Stimulated activated CD4-positive, alpha-beta T cell treated with anti-CD3 and anti-CD28 coated beads, Interleukin-15, amount 100 ng/mL, for 48 hours (primary cell): ENCODE measurements at places on chromosomes 4 and X.

GRCh38 chr4:88792821-88793220 is 95.2 kb upstream of the NAP1L5 start:
- DNase-seq = no peak

DNA sequence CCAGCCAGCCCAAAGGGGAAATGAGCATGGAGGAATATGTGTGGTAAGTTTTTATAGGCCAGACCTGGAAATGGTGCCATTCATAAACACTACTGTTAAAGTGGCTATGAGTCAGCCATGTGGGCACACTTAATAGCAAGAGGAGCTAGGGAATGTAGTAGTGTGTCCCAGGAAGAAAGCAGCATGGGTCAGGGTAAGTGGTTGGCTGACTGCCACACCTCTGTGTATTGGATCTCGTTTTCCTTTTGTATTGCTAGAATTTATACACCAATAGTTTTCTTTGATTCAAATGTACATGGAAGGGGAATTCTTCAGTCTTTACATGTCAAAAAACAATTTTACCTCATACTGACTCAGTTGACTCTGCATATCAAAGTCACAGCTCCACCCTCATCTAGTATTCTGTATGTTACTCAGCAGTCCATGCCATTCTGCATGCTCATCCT is 22.9 kb upstream of the SGMS2 start:
- no peak for DNase-seq

DNA sequence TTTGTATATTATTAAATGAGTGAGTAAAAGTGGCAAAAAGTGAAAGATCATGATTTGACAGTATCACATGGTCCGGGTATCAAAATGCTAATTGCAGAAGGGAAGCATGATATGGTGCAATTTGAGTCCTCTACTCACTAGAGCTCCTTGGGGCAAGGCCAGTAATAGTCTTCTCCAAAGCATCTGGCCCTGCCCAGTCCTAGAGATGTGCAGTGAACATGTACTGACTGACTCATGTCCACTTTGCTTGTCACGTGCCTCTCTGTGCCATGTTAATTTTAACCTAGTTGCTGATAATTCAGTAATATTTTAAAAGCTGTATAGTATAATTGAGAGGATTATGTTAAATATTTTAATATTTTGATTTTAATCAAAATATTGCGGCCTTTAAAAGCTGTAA is 54.6 kb upstream of the TENM3 start:
- DNase-seq = no peak

DNA sequence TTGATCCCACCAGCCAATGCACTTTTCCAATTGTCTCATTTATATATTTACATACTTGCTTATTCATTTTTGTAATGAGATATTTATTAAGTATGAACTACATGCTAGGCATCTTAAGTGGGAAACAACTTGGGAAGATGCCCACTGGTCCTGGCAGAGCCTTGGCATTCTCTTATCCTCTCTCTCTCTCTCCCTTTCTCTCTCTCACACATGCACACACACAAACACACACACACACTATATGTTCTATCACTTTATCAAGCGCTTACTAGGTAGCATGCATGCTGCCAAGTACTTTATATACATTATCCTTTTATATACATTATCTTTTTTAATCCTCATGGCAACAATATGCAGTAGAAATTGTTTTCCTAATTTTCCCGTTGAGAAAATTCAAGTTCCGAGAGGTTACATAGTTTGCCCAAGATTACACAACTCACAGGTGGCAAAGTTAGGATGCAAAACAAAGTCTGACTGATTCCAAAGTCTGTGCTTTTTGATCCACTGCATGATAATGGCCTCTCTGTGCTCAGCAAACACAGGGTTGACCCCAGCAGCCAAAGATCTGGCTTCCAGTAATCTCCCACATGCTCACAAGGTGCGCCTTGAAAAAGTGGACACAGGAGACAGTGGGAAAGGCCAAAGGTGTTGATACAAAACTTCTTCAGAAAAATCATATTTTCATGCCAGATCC is 173.1 kb upstream of the KLF3 start:
- DNase-seq = no peak

DNA sequence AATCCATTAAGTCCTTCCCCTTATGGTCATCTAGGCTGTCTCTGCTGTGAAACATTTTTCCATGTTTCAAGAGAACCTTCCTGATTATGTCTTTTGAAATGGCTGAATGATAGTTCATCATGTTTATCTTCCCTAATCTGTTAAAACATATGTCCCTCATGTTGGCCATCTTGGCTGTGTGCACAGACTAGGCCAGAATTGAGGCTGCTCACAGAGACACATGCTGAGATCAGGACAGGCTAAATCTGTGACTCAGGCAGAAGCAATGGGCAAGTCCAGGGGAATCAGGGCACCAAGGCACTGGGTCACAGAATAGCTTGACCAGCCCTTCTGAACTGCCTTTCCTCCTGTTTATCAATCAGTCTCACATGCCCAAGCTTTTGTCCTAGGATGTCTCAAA is 78.3 kb downstream of the FHDC1 start:
- DNase-seq = no peak

GRCh38 chr4:115671581-115671980 is 558.2 kb upstream of the NDST4 start:
- no peak for DNase-seq

DNA sequence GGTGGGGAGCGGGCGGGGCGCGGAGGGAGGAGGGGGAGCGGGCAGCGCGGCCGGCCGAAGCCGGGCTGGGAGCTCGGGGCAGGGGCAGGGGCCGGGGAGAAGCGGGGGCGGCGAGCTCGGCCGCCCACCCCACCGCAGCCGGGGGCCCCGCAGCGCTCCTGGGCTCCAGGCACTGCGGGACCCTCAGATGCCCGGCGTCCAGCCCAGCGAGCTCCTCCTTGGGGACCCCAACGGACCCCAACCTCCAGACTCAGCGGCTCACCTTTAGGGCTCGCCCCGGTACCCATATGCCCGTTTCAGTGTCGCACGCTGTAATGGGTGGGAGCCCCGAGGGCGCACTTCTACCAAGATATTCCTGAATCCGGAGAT is 357 bp upstream of the ADGRG2 start:
- no peak for DNase-seq

DNA sequence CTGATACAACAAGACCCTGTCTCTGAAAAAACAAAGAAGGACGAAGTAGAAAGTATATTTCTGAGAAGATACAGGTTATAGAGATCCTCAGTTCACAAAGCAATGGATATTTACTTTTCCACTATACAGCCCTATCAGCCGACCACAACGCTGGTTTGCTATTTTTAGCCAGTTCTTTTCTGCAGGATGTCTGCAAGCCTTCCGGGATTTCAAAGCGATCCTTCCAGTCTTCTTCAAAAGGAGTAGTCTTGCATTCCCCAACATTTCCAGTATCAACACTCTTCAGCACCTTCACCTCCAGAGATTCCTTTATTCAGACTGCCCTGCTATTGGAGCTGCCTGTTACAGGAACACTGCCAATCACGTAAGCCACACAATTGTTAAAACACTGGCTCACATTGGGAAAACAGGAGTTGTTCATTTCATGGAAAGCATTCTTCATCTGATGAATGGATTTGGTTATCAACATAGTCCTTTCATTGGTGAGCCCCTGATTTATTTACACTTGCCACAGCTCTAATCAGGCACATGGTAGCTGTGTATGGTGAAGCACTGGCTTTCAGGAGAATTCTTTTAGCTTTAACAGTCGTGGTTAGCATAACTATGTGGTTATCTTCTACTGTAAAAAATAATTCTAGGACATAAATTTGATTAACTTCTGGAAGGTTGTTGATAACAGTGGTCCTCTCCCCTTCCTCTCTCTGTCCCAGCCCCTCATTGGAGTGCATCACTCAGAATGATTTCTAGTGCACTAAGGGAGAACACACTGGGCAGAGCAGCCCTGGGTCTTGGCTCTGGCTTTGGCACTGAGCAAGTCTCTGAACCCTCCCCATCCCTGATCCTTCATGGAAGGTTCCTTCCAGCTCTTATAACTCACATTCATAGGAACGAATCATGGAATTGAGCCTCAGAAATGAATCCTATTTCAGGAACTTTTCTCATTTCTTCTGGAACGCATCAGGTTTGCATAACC is 109.9 kb upstream of the SORBS2 start:
- DNase-seq = no peak

- DNase-seq = no peak
Observed at GRCh38 chr4:84944947-84945346, 21.5 kb downstream of the WDFY3 start.

- no peak for DNase-seq
Observed at GRCh38 chrX:129638917-129639316, 15.8 kb downstream of the APLN start.

GRCh38 chrX:64977830-64978229 is 1.6 kb upstream of the ZC4H2 start:
- DNase-seq = no peak

DNA sequence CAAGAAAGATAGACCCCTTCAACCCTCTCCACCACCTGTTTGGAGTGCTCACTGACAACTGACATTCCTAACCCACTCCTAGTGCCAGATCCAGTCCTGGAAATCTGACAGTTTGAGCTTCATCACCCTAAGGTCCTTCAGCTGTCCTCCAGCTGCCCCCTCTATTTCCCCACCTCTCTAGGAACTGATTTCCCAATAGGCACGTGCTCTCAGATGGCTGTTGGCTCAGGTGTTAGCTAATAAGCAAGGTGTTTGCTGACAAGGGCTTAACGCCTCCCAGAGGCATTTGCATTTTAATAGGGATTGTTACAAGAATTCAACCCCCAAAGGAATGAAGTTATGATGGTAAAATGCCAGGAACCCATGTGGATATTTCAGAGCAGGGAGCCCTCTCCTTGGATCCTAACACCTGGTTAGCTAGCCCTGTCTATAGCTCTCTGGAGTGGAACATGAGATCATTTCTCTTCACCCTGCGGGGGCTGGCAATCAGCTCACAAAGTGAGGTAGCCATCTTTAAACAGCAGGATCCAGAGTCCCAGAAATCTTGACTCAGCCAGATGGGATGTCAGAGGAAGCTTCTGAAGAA is 348.5 kb upstream of the SFRP2 start:
- no peak for DNase-seq

DNA sequence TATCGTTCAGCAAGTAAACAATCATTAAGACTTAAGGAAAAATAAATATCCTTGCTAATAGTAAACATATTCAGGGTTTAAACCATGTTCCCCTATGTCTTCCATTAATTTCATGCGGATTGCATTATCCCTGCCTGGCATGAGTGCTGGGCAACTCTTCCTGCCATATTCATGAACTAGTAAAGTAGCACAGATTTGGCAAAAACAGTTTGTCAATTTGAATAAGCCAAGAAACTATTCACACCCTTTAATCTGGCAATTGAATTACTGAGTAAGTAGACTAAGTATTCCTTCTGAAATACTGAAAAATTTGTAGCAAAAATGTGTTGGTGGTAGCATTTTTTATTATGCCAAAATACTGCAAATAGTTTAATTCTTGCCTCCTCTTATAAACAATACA is 512.0 kb downstream of the NLGN4X start:
- no peak for DNase-seq

DNA sequence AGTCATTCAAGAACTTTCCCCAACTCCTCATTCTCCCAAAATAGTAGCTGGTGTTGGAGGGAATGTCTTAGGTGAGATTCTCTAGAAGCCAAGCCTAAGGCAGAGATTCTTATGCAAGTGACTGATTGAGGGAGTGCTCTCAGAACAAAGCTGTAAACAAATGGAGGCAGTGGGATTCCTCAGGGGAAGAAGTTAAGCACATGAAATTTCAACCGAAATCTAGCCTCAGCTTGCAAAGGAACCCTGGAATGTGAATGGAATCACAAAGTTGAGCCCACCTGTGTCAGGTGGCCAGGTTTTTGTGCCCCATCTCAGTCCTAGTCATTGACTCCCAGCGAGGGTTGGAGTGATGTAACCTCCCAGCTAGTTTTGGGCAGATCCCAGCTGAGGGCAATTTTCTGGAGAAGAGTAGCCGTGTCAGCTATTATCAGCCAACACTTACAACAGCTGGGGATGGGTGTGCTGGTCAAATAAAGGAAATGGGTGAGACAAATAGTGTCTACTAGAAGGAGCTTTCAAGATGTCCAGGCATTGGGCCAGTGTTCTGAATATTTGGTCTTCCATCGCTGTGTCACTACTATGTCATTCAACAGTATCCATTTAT is 29.7 kb upstream of the FGF2 start:
- no peak for DNase-seq

GRCh38 chr4:4539481-4539880 is 2.4 kb downstream of the STX18 start:
- no peak for DNase-seq

DNA sequence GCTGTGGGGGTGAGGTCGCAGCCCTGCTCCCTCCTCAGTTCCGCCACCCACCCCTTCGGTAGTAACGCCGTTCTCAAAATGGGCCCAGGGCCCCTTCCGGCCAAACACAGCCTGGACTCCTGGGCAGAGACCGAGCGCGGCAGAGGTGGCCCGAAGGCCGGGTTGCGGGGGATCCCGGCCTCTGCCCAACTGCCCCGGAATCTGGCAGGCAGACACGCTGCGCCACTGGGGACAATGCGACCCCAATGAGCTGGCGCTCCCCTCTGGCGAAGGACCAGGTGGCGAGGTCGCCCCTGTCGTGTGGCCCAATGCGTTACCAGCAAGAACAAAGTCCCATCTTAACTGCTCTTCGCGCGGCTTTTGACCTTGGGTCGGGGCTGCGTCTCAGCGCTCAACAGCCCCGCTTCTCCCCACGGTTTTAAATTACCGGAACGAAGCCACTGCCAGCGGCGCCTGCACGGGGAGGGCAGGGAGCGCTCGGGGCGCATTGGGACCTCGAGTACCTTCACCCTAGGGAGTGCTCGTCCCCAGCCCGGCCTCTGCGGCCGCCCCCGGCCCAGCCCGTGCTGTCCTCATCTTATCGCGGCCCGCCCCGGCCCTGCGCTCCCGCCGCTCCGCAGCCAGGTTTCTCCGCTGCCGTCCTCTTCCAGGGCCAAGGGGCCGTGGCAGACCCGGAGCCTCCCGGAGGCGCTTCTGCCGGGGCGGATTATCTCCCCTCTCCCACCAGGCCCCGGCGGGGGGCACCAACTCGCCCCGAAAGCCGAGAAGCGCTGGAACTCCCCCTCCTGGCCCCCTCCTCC is 22.2 kb upstream of the HMX1 start:
- DNase-seq = no peak

GRCh38 chr4:143437937-143438336 is 75.6 kb upstream of the SMARCA5 start:
- DNase-seq = no peak

DNA sequence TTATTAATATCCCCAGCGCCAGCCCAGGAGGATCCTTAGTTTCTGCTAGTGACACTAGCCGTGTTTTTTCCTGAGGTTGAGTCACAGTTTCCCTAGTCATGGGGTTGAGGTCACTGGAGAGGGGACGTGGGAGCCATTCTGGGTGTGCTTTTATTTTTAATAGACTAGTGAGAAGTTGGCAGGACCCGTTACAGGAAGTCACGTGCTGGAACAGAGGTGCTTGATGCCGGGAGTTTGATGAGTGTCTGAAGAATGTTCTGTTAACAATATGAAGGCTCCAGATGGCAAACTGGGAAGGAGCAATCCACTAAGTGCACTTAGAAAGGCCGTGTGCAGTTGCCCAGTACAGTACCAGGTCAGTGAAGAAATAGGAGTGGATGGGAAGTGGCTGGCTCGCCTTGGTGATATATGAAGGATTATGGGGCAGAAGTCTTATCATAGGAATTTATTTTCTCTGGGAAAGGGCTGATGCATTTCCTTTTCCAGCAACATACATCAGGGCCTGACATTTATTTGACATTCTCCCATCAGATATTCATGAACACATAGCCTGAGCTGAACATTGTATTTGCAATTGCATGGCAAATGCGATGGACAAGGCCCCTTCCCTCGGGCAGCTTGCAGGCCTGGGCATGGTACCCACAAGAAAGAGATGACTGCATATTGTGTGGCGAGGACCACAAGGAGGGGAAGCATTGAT is 291.8 kb downstream of the FBXW7 start:
- DNase-seq = no peak
